Epithelial cell of alveolus of lung (primary cell): ENCODE measurements at places on chromosomes 1 and 21. TPM values are rescaled to one million over a fixed set of nuclear protein-coding genes. Genes with fewer than 3 reads are reported as not detected.

PDE4B gene
- 3.7 and 45.6 TPM in 2 replicates for total RNA-seq

HCRTR1 gene
- 0.13 TPM in 1 of 2 replicates, not detected in the other for total RNA-seq

HTR1D gene
- 0.39 TPM in 1 of 2 replicates, not detected in the other for total RNA-seq

OR2T12 gene
- not detected in 2 replicates for total RNA-seq
